ENCODE measurements at places on chromosomes 5 and 9.

GRCh38 chr5:92641031-92641962 lies 939.7 kb downstream of the NR2F1-AS1 start:
- DNase-seq: no peak

- DNase-seq: no peak
These were observed 2.1 kb downstream of the PAPPA start for GRCh38 chr9:116155698-116156039.

- DNase-seq: no peak
These were observed 314.7 kb downstream of the PRR16 start for GRCh38 chr5:120778491-120779484.

DNA sequence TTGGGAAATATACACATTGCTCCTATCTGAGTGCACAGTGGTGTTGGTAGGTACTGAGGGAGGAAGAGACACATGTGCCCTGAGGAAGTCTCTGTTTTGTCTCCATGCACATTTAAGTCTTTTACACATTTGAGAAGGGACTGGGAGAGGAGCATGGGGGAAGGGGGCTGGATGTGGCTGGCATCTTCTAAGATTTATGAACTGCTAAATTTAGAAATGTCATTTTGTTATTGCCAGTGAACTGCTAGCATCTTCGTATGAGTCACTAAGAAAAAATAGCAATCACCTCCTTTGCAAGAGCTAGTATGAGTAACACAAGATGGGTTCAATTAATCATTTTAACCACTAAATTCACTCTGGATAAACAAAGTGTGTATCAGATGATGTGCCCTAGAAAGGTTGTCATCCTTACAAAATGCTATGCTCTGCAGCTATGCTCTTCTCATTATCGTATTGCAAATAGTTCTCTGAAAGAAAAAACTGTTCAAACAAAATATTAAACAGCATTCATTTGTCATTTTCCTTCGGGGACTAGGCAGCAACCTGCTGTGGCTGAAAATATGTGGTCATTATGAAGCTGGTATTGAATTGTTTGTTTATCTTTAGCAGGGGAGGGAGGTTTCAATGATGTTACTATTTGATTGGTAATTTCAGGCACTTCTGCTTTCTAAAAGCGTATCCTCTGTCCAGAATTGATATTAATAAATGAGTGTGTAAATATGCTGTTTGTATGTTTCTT lies 236.5 kb downstream of the DMRTA1 start:
- DNase-seq: no peak

DNA sequence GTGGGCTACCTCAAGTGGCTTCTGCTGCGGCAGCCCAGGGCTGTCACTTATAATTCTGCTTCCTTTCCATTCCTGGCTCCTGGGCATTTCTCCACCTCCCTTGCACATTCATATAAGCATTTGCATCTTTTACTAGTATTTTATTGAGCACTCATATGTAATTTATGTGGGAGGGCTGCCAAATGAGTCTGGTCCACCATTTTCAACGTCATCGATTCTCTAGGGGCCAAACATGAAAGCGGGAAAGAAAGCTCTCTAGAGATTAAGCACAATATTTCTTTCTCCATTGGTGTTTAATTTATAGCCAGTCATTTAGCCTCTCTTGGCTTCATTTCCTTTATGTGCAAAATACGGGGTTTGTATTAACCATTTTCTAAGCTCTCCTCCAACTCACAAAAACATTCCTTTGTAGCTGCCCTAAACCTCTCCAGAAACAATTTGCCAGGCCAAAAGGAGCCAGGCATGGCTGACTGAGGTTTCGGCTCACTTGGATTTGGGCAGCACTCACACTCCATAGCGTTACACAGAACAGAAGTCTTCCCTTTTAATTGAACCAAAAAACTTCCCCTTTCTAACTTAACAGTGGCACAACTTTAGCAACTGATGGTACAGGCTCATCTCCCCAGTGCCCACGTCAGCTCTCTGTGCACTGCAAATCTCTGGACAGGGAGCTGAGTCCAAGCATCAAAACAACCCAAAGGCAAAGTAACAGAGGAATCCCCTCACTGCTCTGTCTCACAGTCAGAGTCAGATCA lies 183.5 kb downstream of the ROR2 start:
- no peak for DNase-seq

Data from esophagus squamous epithelium (tissue), 5 donors.